ENCODE measurements at places on chromosomes 12 and 14.

GRCh38 chr12:68225576-68226476, at the start of gene IL26:
IL26 (minus strand) TSS chr12:68225810; CDS start chr12:68225756, 54 bp downstream.
- DNase-seq: no peak

DNA sequence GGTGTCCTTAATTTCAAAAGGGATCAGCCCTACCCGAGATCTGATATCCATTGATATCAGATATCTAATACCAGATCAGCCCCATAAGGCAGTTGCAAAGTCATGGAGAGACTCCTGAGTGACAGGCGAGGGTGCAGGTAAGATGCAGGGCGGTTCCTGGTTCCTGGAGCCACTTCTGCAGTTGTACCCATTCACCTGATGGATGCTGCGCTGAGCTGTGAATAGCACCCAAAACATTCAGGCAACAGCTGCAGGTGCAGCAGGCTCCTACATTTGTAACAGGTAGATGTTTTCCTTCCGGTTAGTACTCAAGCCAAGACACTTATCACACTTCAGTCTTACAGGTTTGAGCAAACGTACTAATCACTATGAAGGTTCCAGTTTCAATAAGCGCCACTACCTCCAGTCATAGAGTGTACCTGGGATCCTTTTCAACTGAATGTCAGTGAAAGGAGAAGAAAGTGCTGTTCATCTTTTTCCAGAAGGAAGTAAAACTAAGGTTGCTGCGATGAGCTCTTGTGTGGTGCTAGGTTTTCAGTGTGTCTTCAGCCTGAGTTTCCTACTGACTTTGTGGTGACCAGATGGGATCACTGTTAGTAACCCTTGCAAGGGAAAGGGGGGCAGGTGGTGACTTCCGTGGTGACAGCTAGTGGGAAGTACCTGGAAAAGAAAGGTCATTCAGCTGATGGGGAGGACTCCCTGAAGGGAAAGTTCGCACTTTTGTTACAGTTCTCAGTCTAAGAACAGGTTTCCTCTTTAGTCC, 1.9 kb downstream of the ATP6V0A2 start:
- DNase-seq: no peak

DNA sequence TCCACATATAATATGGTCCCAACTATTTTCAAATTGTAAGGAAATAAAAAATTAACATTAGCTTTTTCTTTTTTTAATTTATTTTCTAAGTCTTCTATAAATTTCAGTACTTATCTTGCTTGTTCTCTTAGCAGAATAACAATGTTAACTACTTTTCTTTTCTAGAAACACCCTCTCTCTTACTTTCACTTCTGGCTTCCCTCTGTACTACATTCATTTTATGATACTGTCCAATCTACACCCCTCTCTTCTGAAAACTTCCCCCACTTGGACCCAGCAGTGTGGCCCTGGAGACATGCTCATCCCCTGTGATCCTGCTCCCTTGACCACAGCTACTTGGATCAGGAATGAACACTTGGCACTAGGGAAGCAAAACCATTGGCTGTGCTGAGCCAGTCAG, 15.7 kb downstream of the SGPP1 start:
- DNase-seq: no peak

- no peak for DNase-seq
Observed at GRCh38 chr14:55427439-55427838, 13.0 kb downstream of the TBPL2 start.

DNA sequence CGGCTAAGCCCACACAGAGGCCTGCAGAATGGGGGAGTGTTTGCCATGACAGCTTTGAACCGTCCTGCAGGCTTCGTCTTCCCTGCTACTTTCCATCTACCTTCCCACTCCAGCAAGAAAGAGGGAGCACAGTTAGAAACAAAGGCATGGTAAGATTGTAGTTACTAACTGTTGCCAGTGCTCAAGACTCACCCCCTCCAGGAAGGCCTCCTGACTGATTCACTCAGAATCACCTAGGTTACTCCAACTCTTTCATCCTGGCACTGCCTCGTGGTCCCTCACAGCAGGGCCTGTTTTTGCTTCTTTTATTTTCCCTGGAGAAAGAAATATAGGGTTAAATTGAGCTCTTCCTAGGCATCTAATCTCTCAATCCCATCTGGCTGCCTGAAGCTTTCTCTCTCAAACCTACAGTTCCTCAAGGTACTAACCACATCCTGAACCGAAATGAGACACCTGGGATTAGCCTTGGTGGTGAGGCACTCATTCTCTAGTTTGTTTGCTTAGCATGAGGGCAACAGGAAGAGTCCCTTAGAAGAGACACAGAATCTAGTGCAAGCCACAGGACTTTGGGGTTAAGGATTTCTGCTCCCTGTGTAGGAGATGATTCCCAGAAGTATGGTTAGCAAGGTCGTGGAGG, 7.8 kb downstream of the GALNT6 start:
- DNase-seq: no peak

- DNase-seq: no peak
Observed at GRCh38 chr14:93007225-93007997, 84.5 kb downstream of the CHGA start.

DNA sequence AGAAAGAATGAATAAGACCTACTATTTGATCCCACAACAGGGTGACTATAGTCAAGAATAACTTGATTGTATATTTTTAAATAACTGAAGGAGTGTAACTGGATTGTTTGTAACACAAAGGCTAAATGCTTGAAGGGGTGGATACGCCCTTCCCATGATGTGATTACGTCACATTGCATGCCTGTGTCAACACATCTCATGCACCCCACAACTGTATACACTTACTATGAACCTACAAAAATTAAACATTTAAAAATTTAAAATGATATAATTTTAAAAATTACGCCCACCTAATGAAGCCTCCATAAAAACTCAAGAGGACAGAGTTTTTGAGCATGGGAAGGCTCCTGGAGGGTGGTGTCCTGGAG, 94.5 kb downstream of the SCARB1 start:
- no peak for DNase-seq

DNA sequence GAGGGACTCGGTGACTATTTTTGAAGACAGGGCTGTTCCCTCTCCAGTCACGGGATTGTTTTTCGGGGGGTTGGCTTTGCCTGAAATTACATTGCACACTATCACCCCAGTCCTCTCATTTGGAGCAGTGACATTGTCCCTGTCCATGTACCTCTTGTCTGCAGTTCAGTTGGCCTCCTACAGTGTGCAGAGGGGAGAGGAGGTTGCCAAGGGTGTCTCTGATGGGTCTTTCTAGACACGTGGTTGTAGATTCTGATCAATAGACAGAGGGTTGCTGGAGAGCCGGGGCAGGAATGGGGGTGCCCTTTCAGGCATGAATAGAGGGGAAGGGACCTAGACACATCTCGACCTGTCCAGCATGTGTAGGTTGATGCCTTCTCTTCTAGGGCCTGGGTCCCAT, 1.2 kb downstream of the TMEM120B start:
- no peak for DNase-seq

GRCh38 chr12:71870416-71870815, 30.9 kb downstream of the TBC1D15 start:
- DNase-seq: no peak

GRCh38 chr14:100476012-100476822, 111.0 kb downstream of the BEGAIN start:
- DNase-seq: no peak

- DNase-seq: no peak
Observed at GRCh38 chr12:5777451-5777850, 167.6 kb downstream of the ANO2 start.

- DNase-seq: no peak
Observed at GRCh38 chr12:20187456-20187855, 180.9 kb upstream of the PDE3A start.

DNA sequence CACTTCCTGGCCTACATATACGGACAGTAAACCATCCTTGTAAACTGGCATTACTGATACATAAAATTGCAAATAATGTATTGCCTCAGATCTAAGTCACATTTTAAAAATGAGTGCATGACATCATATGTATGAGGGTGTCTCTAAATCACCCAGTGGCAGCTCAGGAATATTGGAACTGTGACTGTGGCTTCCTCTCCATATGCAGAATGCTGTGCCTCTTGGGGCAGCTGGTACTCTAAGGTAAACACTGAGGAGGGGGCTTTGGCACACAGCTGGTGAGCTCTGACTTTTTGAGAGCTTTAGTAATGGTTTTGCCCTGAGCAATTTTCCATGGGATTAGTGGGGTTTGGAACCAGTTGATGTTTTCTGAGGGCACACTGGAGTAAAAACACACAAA, 263.7 kb downstream of the BMP4 start:
- no peak for DNase-seq

DNA sequence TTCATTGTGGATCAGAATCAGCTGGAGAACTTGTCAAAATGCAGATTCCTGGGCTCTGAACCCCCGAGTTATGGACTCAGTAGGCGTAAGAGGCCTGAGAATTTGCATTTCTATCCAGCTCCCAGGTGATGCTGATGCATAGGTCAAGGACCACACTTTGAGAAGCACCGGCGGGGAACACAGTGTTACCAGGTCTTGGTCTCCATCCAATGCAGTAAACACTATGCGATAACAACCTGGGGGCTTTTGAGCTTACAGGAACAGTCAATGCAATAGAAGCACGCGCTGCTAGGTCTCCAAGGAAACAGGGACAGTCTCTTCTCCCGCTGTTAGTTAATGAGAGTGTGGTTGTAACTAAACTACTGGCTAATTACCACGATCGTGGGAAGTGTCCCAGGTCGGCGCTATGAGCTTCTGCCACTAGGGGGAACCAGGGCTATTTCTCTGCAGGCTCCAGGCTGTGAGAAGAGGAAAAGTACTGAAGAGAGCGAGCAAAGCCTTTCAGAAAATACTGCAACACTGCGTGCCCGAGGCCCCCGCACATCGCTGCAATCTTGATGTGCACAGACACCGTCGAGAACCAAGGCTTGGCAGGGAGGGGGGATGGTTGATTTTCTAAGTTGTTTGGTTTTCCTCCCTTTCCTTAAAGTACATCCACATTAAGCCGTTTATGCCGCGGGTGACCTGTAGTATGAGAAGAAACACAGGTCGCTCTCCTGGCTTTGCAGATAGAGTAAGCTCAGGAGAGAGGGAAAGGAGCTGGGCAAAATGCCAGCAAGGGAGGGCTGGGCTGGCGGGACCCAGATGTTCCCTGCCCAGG, 52.0 kb upstream of the KCNA1 start:
- DNase-seq: peak; percentile 44

DNA sequence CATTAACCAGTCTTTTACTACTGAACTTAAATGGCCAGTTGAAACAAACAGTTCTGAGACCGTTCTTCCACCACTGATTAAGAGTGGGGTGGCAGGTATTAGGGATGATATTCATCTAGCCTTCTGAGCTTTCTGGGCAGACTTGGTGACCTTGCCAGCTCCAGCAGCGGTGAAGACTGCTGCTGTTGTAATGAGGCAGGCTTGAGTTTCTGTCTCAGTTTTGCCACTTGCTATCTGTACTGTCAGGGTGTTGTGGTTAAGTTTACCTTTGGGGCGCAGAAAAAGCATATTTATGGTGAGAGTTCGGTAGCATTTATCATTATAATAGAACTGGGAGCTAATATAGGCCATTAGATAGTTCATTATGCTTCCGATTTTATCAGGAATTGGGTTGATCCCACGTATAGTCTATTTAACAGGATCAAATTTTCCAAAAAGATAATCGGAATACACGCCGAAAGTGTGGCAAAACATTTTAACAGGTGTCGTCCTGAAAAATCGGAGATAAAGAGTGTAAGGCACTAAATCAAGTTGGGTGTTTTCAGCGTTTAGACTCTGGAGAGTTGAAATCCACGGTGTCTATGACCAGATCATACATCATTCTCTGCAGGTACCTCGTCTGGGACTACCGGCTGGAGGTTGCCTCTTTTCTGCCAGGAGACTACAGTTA, 688 bp upstream of the NECAP1 start:
- DNase-seq: no peak

DNA sequence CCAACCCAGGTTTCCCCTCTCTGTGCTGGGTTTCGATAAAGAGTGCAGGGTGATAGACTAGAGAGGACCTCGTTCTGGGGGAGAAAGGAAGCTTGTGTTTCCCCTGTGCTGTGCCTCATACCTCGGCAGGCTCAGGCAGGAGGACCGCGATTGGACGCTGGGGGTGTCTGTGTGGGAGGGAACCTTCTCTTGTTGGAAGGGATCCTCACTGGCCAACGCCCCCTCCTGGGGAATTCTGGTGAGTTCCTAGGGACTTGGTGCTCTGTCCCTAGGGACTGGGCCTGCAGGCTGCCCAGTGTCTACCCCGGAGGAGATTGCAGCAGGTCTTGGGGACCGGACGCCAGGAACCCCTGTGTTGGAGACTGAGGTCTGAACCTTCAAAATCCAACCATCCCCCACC, 157.4 kb upstream of the PRMT8 start:
- no peak for DNase-seq

DNA sequence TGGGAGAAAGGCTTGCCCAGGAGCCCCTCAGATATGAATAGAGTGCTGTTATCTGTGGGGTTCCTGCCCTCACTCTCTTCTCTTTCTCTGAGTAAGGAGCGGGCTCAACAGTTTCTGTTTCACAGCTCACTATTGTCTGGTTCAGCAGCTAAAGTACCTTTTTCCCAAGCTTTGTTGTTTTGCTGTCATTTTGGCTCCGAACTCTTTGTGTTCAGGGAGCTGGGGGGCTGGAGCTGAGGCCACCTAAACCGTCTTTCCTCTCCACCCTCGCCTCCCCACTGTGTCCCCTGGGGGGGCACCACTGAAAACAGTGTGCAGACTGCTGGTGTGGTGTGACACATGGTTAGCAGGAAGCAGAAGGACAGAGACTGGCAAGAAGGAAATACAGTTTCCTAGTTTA, 51.4 kb downstream of the FBXW8 start:
- no peak for DNase-seq

DNA sequence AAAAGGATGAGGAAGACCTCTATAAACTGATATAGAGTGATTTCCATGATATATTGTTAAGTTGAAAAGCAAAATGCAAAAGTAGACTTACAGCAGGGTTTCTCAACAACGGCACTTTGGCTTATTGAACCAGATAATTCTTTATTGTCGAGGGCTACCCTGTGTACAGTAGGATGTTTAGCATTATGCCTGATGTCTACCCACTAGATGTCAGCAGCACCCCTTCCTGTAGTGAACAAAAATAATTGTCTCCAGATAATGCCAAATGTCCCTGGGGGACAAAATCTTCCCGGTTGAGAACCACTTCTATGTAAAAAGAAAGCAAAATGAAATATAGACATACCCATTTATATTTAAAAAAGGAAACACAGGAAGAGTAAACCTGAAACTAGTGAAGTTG, 32.4 kb downstream of the ABCD2 start:
- no peak for DNase-seq

GRCh38 chr12:5066251-5066650, 22.6 kb downstream of the KCNA5 start:
- DNase-seq: no peak

- DNase-seq: no peak
Observed at GRCh38 chr12:26936559-26937442, 980 bp downstream of the INTS13 start.

DNA sequence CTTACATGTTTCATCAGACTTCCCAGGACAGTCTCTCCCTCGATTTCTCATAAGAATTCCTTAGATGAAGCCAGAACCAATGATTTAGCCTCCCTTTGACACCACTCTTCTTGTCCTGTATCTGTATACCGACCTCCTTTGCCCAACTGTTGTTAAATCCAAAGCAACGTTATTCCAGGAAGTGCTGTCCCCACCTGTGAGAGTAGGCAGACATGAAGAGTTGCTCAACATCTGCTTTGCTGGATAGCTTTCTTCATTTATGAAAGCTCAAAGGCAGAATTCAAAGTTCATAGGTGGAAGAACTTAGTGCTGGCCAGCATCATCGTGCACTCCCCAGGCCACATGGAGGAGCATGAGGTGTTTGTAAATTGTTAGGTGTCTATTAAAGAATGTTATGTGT, 55.6 kb downstream of the GTF2A1 start:
- DNase-seq: no peak
